ENCODE measurements at places on chromosomes 2 and 18.

DNA sequence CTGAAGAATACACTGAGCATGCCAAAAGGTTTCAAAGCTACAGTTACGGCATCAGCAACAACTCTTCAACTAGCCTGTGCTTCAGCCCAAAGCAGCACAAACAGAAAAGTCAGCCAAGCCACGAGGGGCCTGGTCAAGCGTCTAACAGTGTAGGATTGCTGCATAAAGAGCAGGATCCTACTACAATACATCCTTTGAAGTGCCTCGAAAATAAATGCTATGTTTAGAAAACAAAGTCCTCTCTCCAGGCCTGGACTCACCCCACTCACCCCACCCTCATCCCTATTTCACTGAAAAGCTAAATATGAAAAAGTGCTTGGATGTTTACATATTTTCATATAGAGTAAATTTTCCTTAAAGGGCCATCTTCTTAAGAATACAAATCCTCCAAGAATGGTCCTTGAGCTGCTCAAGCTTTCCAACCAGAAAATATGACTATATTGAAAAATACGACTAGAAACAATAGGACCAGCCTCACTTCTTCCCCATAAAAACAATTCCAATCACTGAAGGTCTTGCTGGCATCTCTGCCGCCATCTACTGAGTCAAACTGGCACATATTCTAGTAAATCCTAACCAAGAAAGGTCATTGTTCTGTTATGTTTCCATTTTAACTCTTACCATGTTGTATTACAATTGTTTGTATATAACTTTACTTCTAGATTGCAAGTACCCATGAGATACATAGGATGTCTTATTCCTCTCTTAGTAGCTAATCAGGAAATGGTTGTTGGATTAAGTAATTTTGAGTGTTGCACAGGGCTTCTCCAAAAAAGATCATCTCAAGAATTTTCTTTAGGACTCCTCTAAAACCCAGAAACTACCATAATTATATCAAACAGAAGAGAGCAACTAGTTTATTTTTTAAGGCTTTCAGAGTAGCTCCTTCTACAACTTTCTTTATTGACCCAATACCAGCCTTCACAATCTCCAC lies 63.6 kb downstream of the CLHC1 start:
- no peak for DNase-seq

GRCh38 chr2:120245520-120246332 lies 6.9 kb upstream of the RALB start:
- no peak for DNase-seq

DNA sequence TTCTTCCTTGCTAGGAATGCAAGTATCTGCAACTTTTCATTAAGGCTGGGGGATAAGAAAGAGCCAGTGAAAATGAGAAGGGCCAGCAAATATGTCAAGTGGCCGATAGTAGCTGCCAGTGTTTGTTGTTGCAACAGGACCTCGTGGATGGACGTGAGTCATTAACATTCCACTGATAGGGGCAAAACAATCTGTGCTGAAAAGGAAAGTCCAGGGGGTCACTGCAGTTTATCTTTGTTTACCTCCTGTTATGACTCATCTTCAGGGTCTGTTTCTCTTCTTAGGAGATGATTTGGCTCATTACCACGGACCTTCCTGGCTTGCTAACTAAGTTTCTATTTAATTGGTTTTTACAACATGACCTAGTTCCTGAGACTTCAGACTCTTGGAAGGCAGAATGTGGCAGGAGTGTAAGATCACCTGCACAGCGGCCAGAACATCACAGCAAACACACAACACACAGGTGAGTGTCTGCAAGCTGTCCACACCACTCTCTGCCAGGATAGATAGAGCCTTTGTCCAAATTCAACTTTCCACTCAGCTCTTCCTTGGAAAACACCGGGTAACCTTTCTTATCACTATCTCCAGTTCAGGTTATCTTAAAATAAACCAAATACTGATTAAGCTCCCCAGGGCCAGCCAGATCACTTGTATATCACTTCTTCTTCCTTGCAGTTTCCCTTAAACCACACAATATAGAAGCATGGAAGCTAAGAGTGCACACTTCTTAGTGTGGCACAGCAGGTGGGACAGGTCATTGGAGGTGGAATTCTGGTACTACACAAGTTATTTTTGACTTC lies 157.5 kb upstream of the LMAN1 start:
- DNase-seq = no peak

GRCh38 chr2:152686321-152686720 lies 30.9 kb downstream of the PRPF40A start:
- no peak for DNase-seq

- DNase-seq = no peak
Observed at GRCh38 chr2:71466301-71467179, 13.2 kb downstream of the DYSF start.

DNA sequence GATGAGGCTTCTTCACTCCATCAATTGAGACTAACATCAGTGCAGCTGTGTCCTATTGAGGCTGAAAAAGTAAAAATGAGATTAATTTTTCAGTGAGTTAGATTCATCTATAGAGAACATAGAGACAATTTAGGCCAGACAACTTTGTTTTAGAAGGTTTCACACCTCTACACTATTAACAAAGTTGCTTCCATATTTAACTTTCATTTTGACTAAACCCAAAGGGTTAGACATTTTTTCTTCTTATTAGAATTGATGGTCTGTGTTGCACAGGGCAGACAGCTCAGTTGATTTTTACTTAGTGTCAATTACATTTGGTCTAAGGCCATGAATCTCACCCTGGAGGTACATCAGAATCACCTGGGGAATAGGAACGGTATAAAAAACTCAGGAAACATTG lies 130.2 kb upstream of the NXPH2 start:
- no peak for DNase-seq

DNA sequence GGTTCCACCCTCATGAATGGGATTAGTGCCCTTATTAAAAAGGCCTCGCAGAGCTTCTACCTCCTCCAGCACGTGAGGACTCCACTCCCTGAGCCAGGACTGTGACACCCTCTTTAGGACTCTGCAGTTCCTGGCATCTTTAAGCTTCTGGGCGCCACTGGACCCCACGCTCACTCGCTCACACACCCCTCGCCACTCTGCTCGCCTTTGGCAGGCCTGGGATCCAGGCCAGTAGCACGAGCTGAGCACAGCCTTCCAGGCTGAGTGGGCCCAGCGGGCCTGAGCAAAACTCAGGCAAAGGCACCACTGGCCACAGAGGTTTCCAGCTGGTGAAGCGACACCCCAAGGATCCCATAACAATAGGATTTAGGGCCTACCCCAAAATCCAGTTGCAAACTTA lies 107.9 kb upstream of the GPC1 start:
- no peak for DNase-seq

DNA sequence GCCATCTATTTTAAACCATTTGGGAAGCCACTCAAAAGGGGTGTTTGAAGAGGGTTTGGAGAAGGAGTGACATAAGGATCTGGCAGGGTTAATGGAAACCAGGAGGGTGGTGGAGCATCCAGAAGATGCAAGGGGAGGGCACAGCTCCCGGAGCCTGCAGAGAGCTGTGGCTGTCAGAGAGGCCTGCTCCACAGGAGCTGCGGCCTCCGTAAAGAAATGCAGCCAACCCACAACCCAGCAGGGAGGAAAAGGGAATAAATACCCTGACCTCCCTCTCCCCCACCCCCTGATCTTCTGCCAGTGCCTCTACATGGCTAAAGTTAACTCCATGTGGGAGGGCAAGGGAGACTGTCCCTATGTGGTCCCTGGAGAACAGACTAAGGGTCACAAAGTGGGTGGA lies 567.1 kb upstream of the POU3F3 start:
- no peak for DNase-seq

Measured in T-helper 17 cell (primary cell).